ENCODE measurements at places on chromosomes 5 and 9. TPM values are rescaled to one million over a fixed set of nuclear protein-coding genes. Genes with fewer than 3 reads are reported as not detected.

GRCh38 chr9:14831074-14831473, 79.2 kb downstream of the FREM1 start:
- no peak overlapping the region for H3K4me3 ChIP-seq
- no peak overlapping the region for H3K27ac ChIP-seq
- no peaks in the 10 kb centered on the region for H3K36me3 ChIP-seq
- no peaks in the 10 kb centered on the region for H3K27me3 ChIP-seq
- H3K4me1 ChIP-seq, result no peaks in the 10 kb centered on the region
- no peak for DNase-seq

DNA sequence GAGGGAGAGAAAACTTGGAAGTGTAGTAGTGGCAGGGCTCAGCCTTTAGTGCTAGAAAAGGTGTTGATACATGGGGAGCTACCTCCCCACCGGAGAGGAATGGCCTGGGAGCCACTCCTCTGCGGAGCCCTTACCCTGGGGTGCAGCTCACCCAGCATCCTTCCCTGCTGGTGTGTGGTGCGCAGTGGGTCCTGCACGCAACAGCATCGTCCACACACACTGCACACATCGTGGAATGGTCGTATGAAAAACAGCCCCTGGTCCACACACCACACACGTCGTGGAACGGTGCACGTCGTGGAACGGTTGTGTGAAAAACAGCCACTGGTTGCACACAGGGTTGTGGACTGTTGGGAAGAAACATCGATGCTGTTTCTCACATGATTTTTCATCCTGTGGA, 16.1 kb upstream of the AHRR start:
- H3K4me1 ChIP-seq, result peaks cover 13% of the 10 kb centered on the region
- no peak for DNase-seq
- no peak overlapping the region for H3K27ac ChIP-seq
- no peak overlapping the region for H3K4me3 ChIP-seq

DNA sequence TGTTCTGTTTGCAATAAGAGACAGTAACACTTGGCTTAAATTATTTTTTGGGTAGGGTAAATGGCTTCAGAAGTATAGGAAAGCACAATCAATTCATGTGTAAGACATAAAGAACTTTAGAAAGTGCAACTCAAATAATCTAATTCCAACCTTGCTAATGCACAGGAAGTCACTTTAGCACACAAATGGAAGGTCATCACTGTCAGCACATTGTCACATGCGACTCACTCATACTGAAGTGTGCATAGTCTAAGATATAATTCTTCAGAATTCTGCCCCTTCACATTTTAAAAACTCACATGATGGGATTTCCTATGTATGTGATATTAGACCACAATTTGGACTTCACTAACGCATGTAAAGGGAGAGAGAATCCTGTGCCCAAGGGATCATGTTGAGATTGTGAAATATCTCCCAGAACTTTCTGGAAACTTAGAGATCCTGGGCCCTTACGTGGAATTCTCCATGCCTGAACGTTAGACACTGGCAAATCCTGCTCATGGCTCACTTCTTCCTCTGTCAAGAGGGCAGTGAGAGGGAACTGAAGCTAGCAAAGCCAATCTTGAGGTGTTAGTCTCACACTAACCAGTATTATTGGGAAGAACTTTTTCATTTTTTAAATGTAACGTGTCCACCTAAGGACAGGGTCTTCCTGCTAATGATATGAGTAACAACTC, 403.2 kb upstream of the PTGER4 start:
- no peaks in the 10 kb centered on the region for H3K4me1 ChIP-seq
- DNase-seq, result no peak
- no peak overlapping the region for H3K4me3 ChIP-seq
- no peaks in the 10 kb centered on the region for H3K27me3 ChIP-seq

The IL3 gene
- total RNA-seq, result not detected

Measured in astrocyte (in vitro differentiated cells and primary cell).